ENCODE measurements at places on chromosomes 1 and 21. TPM values are rescaled to one million over a fixed set of nuclear protein-coding genes. Genes with fewer than 3 reads are reported as not detected.
A peak's percentile ranks its signal among the peaks of the same experiment; 100 is the strongest.

- no peak for DNase-seq
Measured at GRCh38 chr1:245894843-245895242, 612.2 kb downstream of the SMYD3 start.

ASCL5 gene
- not detected for total RNA-seq

- no peak for DNase-seq
Measured at GRCh38 chr1:56948403-56949023, 17.3 kb downstream of the C8B start.

DBT gene
- 8.3 TPM for total RNA-seq

DNA sequence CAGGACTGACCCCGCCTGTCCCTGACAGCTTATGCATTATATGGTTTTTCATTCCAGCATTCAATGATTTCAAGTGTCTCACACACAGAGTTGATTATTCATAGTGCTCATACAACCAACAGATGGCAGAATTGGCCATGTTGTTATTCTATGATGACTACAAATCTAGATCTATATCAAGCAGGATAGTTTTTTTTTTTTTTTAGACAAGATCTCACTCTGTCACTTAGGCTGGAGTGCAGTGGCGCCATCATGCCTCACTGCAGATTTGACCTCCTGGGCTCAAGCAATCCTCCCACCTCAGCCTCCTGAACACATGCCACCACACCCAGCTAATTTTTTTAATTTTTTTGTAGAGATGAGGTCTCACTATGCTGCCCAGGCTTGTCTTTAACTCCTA, 40.1 kb upstream of the LRRC8D start:
- peak; percentile 27 for DNase-seq

DNA sequence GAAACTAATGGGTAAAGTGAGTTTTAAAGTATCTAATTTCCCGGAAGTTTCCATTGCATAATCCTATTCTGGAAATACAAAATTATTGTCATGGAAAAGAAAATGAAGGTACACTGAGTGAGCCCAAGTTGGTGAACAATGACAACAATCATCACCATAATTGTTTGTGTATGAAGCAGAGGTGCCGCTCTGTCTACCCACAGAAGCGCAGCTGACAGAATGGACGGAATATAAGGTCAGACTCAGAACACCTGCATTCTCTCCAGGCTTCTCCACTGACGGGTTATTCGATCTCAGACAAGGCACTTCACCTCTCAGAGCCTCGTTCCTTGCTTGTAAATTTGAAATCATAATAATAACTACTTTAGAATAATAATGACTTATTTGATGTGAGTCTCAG, 99.1 kb upstream of the NGF start:
- DNase-seq: no peak

PLEKHA6 gene
- total RNA-seq: 4.1 TPM

CAMK1G gene
- not detected for total RNA-seq
